Esophagus mucosa (tissue), 1 donor: ENCODE measurements at places on chromosomes 2 and 18. TPM values are rescaled to one million over a fixed set of nuclear protein-coding genes. Genes with fewer than 3 reads are reported as not detected.
A peak's percentile ranks its signal among the peaks of the same experiment; 100 is the strongest.

GRCh38 chr18:39419315-39419714 lies 1853.7 kb upstream of the CELF4 start:
- ATAC-seq: no peak

RANBP2 gene
- total RNA-seq: 39.2 TPM

- no peak for ATAC-seq
Measured at GRCh38 chr2:26732446-26732845, 31.6 kb upstream of the SLC35F6 start.

ACVR1 gene
- 12.6 TPM for total RNA-seq

GRCh38 chr18:3119401-3120341 lies 100.1 kb downstream of the MYOM1 start:
- peak; percentile 77 for ATAC-seq

CDH19 gene
- 0.24 TPM for total RNA-seq

GRCh38 chr2:212387146-212387545 lies 151.5 kb downstream of the ERBB4 start:
- no peak for ATAC-seq

GRCh38 chr2:19473350-19473749 lies 114.9 kb upstream of the OSR1 start:
- ATAC-seq: no peak

DNA sequence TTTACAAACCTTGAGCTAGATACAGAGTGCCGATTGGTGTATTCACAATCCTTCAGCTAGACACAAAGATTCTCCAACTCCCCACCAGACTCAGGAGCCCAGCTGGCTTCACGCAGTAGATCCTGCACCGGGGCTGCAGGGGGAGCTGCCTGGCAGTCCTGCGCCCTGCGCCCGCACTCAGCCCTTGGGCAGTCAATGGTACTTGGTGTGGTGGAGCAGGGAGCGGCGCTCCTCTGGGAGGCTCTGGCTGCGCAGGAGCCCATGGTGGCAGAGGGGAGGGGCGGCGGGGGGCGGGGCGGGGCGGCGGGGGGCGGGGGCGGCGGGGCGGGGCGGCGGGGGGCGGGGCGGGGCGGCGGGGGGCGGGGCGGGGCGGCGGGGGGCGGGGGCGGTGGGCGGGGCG lies 923.4 kb downstream of the SOCS6 start:
- no peak for ATAC-seq

- no peak for ATAC-seq
Measured at GRCh38 chr18:46320928-46321711, 216.9 kb downstream of the HAUS1 start.

SESTD1 gene
- 19.8 TPM for total RNA-seq

DNA sequence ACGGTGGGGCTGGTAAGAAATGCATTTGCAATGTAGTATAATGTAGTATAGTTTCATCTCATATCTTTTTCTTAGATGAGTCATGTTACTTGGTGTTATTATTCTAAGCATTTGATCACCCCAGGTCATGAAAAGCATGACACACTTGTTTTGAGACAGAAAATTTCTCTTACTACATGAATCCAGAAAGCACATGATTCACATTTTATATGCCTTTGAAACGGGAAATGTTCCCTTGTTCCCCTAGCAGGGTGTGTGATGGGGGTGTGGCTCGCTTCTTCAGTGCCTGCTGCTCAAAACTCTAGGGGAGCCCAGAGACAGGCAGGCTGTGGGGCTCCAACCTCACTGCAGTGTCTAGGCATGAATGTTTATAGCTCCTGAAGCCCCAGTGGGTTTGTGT lies 116.0 kb upstream of the RAB27B start:
- ATAC-seq: peak; percentile 95

DNA sequence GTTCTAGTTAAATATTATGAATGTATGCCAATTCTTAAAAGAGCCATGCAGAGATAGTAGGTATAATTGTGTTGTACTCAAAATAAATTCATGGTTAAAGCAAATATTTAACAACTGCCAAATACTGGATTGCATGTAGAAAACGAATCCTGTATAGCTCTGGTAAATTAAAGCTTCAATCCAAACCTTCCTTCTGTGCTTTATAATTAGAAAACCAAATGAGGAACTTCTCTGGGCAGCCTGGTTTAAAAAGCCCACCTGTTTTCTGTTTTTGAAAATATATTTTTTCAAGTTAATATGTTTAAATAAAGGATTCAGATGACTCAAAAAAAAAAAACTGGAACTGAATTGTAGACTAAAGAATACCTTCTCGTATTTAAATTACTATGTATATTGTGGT lies 48.3 kb upstream of the ITGA4 start:
- ATAC-seq: no peak

- no peak for ATAC-seq
Measured at GRCh38 chr2:105134081-105134480, 96.2 kb downstream of the MRPS9 start.

DNA sequence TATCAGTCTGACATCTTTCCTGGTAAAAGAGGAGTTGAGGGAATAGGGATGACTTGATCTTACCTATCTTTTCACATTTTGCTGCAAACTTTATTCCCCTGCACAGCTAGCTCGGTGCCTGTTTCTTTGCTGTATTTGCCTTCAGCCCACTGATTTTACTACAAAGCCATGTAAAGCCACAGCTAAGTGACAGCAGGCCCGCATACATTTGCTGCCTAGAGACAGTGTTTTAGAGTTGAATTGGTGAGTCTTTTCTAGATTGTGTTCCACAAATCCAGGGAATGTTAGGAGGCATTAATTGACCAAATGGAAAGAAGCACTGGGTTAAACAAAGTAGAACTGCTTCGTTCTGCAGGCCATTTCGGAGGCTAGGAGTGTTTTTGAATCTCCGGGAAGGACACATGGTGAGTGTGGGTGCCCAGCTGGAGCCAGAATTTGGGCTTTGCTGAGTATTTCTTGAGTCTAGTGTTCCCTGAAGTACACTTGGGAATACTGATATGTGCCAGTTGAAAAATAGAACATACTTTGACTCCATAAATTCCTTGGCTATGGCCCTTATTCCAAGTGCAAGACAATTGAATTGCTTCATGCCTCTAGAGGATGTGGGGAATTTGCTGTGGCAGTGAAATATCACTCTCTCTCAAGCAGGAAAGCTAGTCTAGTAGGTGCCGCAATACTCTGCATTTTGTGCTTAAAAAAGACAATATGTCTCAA lies 329.8 kb downstream of the PTPRM start:
- ATAC-seq: no peak

DNA sequence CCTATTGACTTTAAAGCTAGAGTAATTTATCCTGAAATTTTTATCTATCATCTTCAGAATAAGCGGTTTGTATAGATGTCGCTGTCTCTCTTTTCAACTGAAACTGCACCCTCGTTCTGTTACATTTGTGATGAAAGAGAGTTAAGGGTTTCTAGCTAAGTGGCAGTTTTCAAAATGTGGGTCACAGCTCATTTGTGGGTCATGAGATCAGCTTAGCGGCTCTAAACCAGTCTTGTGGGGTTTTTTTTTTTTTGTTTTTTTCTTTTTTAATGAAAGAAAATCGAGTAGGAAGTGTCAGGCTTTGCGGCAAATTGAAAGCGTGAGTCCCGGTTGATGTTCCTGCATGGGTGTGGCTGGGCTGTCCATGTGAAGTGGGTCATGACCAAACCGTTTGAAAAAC lies 31.2 kb downstream of the SALL3 start:
- no peak for ATAC-seq

RNU2-63P gene
- 5.2 TPM for total RNA-seq

GRCh38 chr2:240889601-240890560 lies 6.1 kb downstream of the MAB21L4 start:
- no peak for ATAC-seq

DNA sequence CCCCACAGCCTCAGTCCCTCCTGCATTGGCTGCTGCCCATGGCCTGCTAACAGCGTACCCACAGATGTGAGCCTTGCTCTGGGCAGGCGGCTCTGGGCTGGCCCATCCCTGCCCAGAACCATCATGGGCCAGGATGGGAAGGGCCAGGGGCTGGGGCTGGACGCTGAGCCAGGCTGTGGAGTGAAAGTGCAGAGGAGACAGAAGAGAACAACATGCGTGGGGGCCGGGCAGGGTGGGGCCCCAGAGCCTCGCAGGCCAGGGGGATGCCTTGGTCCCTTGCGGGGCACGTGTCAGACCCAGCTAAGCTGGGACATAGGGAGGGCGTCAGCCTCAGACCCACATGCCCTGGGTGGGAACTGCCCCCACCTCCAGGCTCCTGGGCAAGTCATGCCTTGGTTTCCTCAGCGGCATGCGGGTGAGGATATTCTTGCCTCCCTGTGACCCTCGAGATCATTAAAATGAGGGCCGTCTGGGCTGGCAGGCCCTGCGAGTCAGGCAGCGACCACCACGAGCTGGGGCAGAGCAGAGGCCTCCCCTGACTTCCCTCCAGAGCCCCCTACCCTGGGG lies 27.3 kb downstream of the GPC1 start:
- ATAC-seq: no peak

NYAP2 gene
- 0.32 TPM for total RNA-seq

GRCh38 chr18:47847635-47848034 lies 82.8 kb downstream of the SMAD2 start:
- ATAC-seq: no peak

- ATAC-seq: no peak
Measured at GRCh38 chr2:161369311-161369710, 46.8 kb upstream of the TBR1 start.

GRCh38 chr2:46805401-46805951 lies 110.1 kb downstream of the MCFD2 start:
- no peak for ATAC-seq

- ATAC-seq: no peak
Measured at GRCh38 chr2:15764683-15765011, 173.0 kb downstream of the DDX1 start.

- no peak for ATAC-seq
Measured at GRCh38 chr2:38181806-38182491, 106.0 kb upstream of the CYP1B1 start.

DNA sequence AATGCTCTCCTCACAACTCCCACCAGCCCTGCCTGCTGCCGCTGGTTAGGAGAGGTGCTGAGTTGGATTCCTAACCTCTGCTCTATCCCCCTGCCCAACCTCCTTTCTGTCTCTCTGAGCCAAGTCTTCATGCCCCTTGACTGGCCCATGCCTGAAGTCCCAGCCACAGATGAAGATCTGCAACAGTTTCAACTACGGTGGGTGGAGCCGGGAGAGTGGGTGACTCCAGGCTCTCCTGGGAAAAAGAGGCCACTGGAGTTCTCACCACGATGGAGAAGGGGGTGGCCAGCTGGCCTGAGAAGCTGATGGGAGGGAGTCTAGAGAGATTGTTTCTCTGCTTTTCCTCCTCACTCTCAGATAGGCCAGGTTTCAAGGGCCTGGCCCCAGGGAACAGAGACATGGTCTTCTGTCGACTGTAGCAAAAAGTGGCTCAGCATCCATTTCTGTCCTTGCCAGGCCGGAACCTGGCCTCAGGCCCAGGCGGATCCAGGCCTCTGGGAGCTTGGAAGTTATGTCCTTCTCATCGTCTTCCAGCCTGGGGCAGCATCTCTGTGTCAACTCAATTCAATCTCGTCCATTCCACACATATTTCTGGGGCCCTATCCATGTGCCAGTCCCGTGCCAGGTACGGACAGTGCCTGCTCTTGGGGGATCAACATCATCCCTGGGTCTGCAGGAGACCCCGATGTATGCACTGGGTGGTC lies 75.3 kb downstream of the INHBB start:
- no peak for ATAC-seq

DNA sequence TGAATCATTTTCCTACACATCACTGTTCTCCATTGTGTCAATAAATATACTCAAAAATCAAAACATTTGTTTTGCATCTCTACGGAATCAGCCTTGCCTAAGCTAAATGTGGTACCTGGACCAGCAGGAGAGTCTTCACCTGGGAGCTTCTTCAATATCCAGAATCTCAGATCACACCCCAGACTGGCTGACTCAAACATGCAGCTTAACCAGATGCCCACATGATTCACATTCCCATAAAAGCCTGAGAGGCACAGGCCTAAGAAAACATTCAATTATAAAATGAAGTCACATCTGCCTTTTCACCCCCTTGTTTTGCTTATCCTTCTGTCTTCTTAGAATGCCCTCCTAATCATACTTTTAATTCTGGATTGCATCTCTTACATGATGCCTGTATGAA lies 1045.5 kb upstream of the NXPH2 start:
- ATAC-seq: no peak
